KBM-7 (cell line): ENCODE measurements at places on chromosomes 1 and 21.

- DNase-seq: no peak
Measured at GRCh38 chr1:38487396-38487795, 372.2 kb downstream of the RRAGC start.

DNA sequence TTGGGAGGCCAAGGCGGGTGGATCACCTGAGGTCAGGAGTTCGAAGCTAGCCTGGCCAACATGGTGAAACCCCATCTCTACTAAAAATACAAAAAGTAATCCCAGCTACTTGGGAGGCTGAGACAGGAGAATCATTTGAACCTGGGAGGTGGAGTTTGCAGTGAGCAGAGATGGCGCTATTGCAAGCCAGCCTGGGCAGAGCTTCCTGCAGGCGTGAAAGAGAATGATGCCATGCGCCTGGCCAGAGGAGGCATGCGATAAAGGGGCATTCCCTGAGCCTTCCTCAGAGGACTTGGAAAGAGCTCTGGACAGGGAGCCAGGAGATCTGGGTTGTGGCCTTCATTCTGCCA is 3.2 kb downstream of the E2F2 start:
- DNase-seq: no peak

DNA sequence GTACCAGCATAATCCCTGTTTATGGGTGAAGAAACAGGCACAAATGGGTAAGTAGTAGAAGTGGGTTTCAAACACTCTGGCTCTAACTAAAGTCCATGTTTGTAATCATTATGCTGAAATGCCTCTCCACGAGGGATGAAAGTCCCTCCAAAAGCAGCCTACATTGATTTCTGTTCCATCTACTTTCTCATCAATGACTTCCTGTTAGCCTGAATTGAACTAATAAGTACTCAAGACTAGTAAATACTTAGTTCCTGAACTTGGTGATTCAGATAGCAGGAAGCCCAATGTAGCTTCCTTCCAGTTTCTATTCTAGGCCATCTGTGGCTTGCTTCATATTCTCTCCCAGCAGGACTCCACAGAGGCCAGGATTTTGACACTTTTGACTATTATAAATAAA is 11.3 kb upstream of the BACH1 start:
- DNase-seq: peak; percentile 36

- DNase-seq: no peak
Measured at GRCh38 chr1:2354511-2355372, 36.6 kb downstream of the MORN1 start.

DNA sequence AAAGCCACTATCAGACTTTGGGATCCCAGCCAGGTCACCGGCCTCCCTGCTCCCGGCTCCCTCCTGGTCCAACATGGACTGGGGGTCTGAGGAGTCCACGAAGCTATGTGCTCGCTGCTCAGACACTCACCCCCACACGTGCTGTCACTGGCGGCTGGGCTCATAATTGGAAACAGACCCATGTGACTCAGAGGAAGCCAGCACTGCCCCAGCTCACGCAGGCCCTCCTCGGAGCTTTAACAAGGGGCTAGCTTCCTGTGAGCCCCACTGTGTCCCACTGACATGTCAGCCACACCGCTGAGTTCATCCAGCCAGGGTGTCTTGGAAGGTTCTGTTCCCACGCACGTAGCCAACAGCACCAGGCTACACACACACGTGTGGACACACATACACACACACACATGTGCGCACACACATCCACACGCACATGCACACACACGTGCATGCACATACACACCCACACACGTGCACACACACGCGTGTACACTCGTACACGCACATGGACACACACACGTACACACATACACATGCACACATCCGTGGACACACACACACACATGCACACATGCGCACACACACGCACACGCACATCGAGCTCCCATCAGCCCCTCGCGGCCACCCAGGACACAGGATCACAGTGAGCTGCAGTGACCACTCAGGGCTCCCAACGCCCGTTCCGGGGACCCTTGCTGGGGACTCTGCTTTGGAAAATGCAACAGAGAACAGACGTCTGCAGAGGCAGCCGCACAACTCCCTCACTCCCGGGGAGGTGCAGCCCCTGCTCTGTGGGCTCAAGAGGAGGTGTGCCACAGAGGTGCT is 18.4 kb upstream of the COL6A2 start:
- no peak for DNase-seq

DNA sequence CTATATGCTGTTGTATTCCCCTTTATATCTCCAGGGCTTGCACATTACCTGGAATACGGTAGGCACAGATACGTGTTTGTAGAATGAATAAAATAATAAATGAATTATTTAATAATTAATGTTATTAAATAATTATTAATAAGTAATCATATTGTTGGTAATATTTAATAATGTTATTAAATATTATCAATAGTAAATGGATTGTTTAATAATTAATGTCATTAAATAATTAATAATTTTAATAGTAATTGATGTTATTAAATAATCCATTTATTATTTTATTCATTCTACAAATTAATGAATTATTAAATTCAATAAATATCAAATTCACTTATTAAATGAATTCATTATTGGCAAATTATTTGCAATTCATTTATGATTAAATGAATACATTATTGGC is 175.1 kb downstream of the MATN1 start:
- DNase-seq: no peak

GRCh38 chr1:10179406-10180091 is 30.8 kb upstream of the KIF1B start:
- no peak for DNase-seq

- DNase-seq: no peak
Measured at GRCh38 chr1:117079737-117080136, 19.6 kb downstream of the TTF2 start.

DNA sequence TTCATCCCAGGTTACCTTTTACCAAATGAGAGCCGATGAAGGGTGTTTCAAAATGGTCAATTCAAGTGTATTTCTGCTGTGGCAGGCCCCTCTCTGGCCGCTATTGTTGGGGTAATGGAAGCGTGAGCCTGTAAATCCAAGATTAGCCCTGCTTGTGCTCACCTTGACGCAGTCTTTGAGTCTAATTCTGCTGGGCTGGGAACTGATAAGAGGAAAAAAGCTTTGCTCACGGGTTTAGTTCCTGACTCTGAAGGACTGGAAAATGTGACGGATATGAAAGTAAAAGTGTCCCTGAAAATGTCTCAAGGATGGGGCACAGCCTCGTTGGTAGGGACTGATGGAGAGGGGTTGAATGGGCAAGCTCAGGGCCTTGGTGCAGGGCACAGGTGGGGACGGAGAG is 125.9 kb upstream of the GALNT2 start:
- no peak for DNase-seq

DNA sequence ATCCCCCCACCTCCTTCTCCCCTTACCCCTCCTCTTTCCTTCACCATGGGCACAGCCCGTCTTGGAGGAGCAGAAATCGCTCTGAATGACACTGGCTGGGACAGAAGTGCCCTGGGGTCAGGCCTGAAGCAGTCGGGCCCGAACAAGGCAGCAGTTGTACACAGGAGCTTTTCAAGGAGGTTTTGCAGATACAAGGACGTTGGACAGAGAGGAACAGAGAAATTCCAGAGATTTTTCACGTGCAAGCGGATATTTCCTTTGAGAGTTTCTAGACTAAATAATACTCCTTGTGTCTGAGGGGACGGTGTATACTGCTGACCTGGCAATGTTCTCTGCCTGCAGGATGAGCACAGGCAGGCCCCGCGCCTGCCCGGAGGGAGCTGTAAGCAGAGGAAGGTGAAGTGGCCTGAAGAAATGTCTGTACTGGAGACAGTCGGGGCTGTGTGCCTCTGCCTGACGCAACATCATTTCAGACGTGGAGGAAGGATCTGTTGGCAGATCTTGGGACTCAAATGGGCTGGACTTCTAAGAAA is 95.3 kb upstream of the SLC25A33 start:
- DNase-seq: no peak

- DNase-seq: no peak
Measured at GRCh38 chr1:44256762-44257554, 43.7 kb downstream of the DMAP1 start.

- no peak for DNase-seq
Measured at GRCh38 chr1:232353001-232353400, 276.9 kb downstream of the SIPA1L2 start.

- DNase-seq: no peak
Measured at GRCh38 chr1:15509586-15509985, 14.4 kb downstream of the CASP9 start.

DNA sequence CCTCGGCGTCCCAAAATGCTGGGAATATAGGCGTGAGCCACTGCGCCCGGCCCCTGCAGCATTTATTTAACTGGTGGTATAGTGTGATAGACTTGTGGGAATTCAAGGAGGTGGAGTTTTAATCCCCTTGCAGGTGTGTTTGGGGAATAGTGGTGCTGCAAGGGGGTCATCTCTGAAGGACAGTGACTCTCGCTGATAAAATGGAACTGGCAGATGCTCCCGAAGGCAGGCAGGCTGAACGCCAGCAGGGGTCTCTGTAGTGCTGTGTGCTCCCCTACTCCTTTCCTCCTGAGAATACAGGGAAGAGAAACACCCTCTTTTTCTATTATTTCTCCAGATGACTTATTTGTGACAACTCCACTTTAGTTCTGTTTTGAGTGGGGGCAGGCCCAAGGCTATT is 4.0 kb downstream of the OSCP1 start:
- peak; percentile 74 for DNase-seq

- DNase-seq: no peak
Measured at GRCh38 chr1:246068619-246069509, 438.2 kb downstream of the SMYD3 start.

GRCh38 chr1:243710467-243710866 is 139.6 kb downstream of the AKT3 start:
- DNase-seq: peak; percentile 7

- DNase-seq: no peak
Measured at GRCh38 chr1:212607913-212608391, 609 bp upstream of the ATF3 start.

- no peak for DNase-seq
Measured at GRCh38 chr1:84181350-84182005, 37.4 kb downstream of the PRKACB start.

DNA sequence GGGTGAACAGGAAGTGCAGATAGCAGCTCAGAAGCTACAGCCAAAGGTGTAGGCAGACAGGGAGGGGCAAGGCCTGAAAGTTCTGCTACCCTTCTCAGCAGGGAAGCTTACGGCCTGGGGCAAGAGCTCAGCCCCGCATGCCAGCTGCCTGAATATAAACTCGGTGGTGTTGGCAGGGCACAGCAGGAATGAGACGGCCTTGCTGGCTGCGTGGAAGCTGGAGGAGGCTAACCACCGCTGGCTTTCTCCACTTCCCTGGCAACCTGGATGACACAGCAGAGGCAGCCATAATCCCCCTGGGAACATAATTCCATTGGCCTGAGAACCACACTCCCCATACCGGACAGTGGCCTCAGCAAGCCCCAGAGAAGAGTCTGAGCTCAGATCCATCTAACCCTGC is 81.9 kb upstream of the PRRC2C start:
- DNase-seq: no peak

DNA sequence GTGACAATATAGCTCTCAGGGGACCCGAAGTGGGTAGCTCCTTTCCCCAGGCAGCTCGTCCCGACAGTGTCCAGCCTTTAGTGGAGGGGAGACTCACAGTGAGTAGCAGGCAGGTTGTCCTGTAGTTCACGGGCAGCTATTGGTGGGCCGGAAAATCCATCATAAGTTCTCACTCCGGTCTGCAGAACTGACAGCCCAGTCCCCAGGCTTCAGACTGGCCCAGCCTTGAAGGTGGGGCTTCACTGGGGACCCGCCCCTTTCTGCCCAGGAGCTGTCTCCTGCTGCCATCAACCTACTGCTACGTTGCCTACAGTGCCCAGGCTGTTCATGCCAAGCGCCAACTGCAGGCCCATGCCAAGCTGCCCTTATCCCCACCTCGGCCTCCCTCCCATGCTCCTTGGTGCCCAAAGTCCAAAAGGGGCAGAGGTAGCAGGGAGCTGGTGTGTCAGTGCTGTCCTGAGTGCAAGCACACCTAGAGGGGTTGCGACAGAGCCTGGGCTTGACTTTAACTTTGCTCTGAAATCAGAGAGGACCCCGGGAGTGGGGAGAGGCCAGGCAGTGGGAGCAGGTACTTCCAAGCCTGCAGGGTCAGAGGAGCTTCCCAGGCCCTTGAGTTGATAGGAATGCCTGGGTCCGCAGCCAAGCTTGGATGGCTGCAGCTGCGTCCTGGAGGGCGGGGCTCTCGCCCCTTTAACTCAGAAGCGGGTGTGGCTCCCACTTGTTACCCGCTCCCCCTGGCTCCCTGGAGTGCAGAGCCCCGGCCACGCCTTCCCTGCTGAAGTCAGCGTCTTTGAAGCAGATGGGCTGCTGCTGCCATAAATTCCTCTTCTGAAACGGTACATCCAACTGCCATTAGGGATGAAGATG is 1144.3 kb upstream of the NCAM2 start:
- DNase-seq: no peak

DNA sequence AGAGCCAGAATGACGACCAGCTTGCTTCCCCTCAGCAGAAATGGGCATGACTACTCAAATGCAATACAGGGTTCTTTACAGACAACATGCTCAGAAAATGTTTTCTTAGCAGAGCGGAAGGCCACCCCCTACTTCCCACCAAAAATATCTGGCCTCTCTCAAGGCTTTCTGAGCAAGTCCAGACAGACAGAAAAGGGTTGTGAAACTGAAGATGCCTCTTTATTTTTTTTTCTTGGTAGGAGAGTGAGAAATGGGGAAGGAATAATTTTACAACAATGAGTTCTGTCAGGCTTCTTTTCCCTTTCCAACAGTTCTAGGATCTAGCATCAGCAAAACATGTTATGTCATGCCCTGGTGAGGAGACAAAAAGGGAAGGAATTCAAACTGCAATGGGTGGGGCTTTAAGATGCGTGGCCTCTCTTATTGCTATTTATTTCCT is 172.0 kb upstream of the CAMK1G start:
- DNase-seq: peak; percentile 20

DNA sequence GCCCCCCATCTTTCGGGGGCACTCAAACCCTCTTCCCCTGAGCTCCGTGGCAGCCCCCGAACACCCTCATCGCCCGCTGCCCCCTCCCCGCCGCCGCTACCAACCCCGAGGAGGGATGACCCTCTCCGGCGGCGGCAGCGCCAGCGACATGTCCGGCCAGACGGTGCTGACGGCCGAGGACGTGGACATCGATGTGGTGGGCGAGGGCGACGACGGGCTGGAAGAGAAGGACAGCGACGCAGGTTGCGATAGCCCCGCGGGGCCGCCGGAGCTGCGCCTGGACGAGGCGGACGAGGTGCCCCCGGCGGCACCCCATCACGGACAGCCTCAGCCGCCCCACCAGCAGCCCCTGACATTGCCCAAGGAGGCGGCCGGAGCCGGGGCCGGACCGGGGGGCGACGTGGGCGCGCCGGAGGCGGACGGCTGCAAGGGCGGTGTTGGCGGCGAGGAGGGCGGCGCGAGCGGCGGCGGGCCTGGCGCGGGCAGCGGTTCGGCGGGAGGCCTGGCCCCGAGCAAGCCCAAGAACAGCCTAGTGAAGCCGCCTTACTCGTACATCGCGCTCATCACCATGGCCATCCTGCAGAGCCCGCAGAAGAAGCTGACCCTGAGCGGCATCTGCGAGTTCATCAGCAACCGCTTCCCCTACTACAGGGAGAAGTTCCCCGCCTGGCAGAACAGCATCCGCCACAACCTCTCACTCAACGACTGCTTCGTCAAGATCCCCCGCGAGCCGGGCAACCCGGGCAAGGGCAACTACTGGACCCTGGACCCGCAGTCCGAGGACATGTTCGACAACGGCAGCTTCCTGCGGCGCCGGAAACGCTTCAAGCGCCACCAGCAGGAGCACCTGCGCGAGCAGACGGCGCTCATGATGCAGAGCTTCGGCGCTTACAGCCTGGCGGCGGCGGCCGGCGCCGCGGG is 837 bp downstream of the FOXD3 start:
- peak; percentile 48 for DNase-seq

- no peak for DNase-seq
Measured at GRCh38 chr21:44263221-44263760, 1.6 kb upstream of the DNMT3L start.
